ENCODE measurements at places on chromosomes 2 and 18.

DNA sequence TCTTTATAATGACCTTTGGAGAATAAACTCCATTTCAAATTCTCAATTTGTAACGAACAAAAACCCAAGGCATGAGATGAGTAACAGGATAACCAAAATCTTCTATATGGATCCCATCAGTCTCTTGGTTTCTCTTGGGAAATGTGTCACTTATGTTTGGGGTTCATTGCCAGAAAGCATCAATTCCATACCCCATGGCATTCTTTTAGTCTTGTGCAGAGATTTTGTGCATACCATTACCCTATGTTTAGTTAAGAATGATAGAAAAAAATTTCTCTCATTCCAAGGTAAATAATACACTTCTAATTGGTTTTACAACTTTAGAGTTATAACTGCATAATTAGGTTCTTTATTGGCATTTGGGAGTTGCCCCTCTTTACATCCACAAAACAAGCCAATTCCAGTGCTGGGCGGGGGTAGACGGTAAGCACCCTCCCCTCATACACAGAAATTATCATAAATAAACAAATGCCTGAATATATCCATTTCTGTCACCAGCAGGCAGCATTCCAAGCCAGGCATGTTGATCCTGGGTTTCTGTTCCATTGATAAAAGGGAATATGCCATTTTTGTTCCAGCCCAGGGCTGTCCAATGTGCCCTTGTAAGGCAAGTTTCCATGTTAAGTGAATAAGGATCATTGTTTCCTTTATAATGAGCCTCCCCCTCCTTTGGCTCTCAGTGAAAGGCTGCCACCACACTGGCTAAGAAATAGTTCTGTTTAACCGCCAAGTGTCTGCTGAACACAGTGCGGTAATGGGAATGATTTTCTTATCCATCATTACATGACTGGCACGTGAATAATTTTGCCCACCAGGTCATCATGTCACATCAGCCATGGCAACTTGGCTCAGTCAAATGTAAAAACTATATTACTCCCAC, 680.1 kb upstream of the ZEB2 start:
- DNase-seq: no peak

GRCh38 chr18:11500153-11501122, 109.0 kb upstream of the SLC35G4 start:
- DNase-seq: no peak

GRCh38 chr2:232438951-232439757, 16.8 kb upstream of the ALPI start:
- DNase-seq: no peak

DNA sequence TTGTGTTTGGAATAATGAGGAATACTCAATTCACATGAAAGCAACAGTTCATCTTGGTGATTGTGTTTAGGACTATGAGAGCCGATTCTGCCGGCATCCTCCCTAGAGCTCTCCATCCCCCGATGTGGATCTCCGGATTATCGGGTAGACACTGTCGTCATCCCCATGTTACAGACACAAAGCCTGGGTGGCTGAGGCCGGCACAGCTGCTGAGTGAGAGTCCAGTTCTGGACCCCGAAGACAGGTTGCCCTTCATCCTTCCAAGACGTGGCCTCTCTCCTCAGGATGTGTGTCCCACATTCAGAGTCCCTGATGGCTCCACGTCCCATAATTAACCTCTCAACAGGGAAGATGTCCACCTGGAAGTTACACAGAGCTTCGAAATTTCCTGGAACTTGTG, 129.3 kb downstream of the HDAC4 start:
- no peak for DNase-seq

DNA sequence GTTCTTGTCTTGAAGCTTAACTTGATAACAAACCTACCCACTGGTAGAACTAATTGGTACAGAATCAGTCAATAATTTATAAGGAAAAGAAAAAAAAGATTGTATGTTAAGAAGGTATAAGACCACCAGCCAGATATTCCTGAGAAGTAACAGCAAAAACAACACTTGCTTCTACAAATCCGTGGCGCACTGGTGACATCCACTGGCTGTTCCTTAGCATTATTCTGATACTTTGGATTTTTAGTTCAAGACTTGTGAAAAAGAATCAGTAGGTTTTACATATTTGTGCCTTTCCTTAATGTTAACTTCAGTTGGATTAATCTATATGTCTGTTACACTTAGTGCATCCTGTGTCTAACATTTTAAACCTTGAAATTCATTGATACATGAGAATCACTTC, 141.8 kb downstream of the GRB14 start:
- no peak for DNase-seq
